ENCODE measurements at places on chromosomes 5 and 9. TPM values are rescaled to one million over a fixed set of nuclear protein-coding genes. Genes with fewer than 3 reads are reported as not detected.

Gene DIAPH1
- polyA plus RNA-seq: 97.3 TPM

Gene NUTM2G
- polyA plus RNA-seq: not detected

Gene PCDHB3
- not detected for polyA plus RNA-seq

- peak; percentile 41 for DNase-seq
- H3K27ac ChIP-seq: peak overlapping the region; percentile 76
- H3K4me3 ChIP-seq: no peak overlapping the region
- no peaks in the 10 kb centered on the region for H3K4me1 ChIP-seq
- H3K36me3 ChIP-seq: no peaks in the 10 kb centered on the region
Observed at GRCh38 chr5:177494346-177495195, 2.8 kb downstream of the PDLIM7 start.

Gene ADAMTS2
- 6.3 TPM for polyA plus RNA-seq

DNA sequence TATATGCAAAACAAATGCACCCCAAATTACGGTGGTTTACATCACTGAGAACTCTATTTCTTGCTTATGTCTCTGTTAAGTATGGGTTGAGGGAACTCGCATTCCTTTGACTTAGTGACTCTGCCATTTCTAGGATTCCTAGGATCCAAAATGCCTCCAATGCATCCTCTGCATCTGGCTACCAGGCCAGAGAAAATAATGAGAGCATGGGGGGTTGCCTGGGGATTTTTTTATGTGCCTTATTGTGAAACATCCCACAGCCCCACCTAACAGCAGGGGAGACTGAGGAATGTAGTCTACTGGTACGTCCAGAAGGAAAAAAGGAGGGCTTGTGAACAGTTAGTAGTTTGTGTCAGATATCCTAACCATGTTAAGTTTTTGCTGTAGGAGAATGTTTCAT lies 466.0 kb upstream of the ARRDC3 start:
- no peak for DNase-seq
- H3K4me3 ChIP-seq: no peak overlapping the region
- H3K27me3 ChIP-seq: no peaks in the 10 kb centered on the region
- H3K4me1 ChIP-seq: no peaks in the 10 kb centered on the region
- H3K27ac ChIP-seq: no peak overlapping the region

DNA sequence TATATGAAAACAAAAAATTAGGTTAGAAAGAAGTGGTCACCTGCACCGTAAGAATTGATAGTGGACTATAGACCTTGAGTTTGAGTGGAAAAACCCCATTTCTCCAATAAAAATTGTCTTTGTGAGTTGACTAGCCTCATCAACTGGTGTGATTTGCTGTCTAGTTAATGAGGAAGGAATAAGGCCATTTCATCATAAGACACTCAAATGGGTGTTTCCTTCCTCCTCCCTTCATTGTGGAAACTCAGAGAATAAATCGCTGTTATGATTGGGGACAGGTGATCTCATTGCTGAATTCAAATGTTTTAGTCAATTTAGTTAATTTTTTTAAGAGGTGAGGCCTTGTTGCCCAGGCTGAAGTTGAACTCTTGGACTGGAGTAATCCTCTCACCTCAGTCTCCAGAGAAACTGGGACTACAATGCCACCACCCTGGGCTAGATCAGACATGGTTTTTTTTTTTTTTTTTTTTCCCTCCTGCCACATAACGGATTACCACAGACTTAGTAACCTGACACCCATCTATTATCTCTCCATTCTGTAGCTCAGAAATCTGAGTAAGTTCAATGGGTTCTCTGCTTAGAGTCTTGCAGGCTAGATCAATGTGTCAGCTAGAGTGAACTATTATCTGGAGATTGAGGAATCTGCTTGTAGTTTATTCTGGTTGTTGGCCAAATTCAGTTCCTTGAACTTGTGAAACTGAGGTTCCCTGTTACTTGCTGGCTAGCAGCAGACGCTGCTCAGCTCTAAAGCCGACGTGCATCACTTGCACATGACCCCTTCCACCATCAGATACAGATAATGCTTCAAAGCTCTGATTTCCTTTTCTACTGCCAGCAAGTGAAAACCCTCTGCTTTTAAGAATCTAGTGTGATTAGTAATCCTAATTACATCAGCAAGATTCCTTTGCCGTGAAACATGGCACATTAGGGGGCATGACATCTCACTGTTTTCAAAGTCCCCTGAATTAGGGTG lies 663.8 kb upstream of the CDH9 start:
- DNase-seq: no peak
- no peaks in the 10 kb centered on the region for H3K4me1 ChIP-seq
- no peaks in the 10 kb centered on the region for H3K36me3 ChIP-seq
- H3K4me3 ChIP-seq: no peak overlapping the region
- H3K27me3 ChIP-seq: no peaks in the 10 kb centered on the region

Gene SLC6A7
- polyA plus RNA-seq: 7.1 TPM

Gene PRSS3
- polyA plus RNA-seq: 505 TPM

- H3K36me3 ChIP-seq: no peaks in the 10 kb centered on the region
- H3K4me3 ChIP-seq: no peak overlapping the region
- H3K27ac ChIP-seq: no peak overlapping the region
- DNase-seq: no peak
- H3K27me3 ChIP-seq: no peaks in the 10 kb centered on the region
Observed at GRCh38 chr9:80615964-80616363, 1044.2 kb downstream of the TLE4 start.

- no peak overlapping the region for H3K27ac ChIP-seq
- H3K27me3 ChIP-seq: no peaks in the 10 kb centered on the region
- DNase-seq: no peak
- no peaks in the 10 kb centered on the region for H3K4me1 ChIP-seq
- H3K4me3 ChIP-seq: no peak overlapping the region
- H3K36me3 ChIP-seq: no peaks in the 10 kb centered on the region
Observed at GRCh38 chr5:131377785-131378325, 114.0 kb downstream of the CDC42SE2 start.

Gene NUTM2F
- not detected for polyA plus RNA-seq

DNA sequence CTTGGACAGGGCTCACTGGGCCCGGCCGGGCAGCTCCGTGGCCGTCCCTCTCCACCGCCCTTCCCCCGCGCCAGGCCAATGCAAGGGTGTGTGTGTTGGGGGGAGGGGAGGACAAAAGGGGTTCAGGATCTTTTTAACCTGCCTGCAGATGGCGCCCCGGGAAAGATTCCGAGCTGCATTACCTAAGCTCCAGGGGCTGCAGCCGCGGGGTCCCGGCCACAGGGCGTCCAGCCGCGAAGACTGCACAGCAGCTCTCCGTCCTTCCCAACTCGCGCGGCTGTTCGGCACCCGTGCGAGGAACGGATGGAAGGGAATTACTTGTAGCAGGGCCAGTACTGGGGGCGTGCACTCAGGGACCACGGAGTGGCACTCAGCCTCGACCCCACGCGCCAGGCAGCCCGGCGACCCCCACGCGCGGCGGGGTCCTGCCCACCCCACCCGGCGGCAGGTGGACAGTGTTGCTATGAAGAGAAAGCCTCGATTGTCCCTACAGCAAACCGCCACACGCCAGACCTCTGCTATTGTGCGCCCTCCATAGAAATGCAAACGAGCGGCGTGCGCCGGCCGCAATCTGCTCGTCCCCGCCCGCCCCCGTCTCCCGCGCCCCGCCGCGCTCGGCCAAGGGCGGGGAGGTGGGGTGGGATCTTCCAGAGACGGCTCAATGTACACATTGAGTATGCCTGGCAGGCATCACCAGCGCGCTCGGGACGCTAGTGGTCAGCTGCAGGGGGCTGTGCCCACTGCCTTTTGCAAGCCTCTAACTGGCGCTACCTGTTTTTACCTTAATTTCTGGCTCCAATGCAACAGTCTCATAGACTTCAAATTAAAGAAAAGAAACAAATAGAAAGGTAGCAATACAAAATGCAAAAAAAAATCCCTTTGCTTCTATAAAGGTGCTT lies 796 bp upstream of the GADD45G start:
- H3K27ac ChIP-seq: peak overlapping the region; percentile 38
- H3K4me3 ChIP-seq: peak overlapping the region; percentile 36
- peaks cover 8% of the 10 kb centered on the region for H3K36me3 ChIP-seq
- no peaks in the 10 kb centered on the region for H3K27me3 ChIP-seq
- H3K4me1 ChIP-seq: peaks cover 2% of the 10 kb centered on the region

DNA sequence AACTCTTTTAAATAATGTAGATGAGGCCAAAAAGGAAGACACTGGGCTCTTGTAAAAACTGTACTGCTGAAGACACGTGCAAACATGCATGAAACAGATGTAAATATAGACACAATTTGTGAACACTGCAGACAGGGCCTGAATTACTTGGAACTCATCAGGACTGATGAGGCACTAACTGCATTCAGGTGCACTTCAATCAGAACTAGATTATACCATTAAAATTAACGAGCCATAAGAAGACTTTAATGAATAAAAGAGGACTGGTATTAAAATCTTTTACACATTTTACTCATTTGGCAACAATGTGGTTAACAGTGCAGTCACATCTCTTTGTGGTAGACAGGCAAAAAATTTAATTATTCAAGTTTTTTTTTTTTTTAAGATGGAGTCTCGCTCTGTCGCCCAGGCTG lies 13.4 kb upstream of the ZCCHC9 start:
- H3K27me3 ChIP-seq: no peaks in the 10 kb centered on the region
- H3K4me1 ChIP-seq: no peaks in the 10 kb centered on the region
- no peak for DNase-seq
- H3K4me3 ChIP-seq: no peak overlapping the region

- no peaks in the 10 kb centered on the region for H3K4me1 ChIP-seq
- no peak for DNase-seq
- no peaks in the 10 kb centered on the region for H3K27me3 ChIP-seq
- no peak overlapping the region for H3K4me3 ChIP-seq
Observed at GRCh38 chr9:70983723-70984295, 137.6 kb downstream of the TRPM3 start.

Gene SLCO6A1
- not detected for polyA plus RNA-seq

DNA sequence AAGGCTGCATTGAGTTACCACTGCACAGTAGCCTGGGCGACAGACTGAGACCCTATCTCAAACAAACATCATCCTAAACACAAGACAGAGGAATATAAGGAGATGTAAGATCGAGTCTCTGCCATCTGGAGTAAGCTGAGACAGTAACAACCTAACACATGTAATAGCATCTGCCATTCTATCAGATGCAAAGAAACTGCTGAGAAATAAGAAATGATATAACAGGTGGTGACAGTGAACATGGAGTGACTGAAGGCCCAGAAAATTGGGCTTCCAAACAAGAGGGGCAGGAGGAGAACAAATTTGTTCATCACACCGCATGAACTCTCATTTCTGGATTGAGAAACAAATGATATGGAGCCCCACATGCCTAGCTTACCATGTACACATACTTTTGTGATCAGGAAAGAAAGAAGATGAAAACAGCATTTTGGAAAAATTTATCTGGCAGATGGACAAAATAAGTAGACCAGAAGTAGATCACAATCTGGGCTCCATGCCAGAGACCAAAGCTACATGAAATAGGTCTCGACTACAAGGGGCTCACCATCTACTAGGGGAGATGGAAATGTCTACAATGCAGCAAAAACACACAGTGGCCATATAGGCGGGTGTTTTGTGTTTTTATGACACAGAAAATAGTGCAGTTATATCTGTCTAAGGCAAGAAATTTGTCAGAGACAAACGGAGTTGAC lies 45.5 kb downstream of the ECPAS start:
- peaks cover 24% of the 10 kb centered on the region for H3K36me3 ChIP-seq
- no peak for DNase-seq
- H3K4me1 ChIP-seq: no peaks in the 10 kb centered on the region

DNA sequence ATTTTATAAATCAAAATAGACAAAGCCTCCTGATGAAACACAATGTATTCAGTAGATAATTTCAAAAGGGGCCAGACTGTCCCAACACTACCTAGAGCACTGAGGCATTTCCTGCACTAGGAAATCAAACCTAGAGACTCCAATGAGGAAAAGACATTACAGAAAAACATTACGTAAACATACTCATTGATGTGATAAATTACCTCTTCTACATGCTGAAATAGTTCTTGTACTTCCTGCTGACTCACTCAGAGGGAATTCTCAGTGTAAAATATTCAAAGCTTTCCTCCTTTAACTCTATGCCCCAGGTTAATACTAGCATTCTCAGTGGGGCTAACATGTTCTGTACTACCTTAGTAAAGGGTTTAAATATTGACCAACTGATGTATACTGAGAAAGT lies 178.0 kb downstream of the ESM1 start:
- DNase-seq: peak; percentile 15
- no peak overlapping the region for H3K4me3 ChIP-seq

Gene DCTN3
- 90.1 TPM for polyA plus RNA-seq

GRCh38 chr5:147963948-147964693 lies 57.8 kb upstream of the C5orf46 start:
- no peaks in the 10 kb centered on the region for H3K36me3 ChIP-seq
- DNase-seq: peak; percentile 41
- H3K4me1 ChIP-seq: no peaks in the 10 kb centered on the region
- H3K4me3 ChIP-seq: no peak overlapping the region

DNA sequence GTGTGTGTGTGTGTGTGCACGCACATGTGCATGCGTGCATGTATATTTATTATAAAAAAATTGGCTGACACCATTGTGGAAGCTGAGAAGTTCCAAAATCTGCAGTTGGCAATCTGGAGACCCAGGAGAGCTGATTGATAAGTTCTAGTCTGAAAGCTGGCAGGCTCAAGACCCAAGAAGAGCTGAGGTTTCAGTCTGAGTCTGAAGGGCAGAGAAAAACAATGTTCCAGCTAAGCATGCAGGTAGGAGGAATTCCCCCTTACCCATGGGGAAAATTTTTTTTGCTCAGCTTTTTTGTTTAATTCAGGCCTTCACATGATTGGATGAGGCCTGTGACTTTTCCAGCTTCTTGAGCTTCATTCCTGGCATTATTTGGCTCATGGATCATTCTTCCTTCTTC lies 31.2 kb upstream of the ACTBL2 start:
- no peak overlapping the region for H3K4me3 ChIP-seq
- no peaks in the 10 kb centered on the region for H3K4me1 ChIP-seq
- no peak for DNase-seq
- H3K27me3 ChIP-seq: peaks cover 7% of the 10 kb centered on the region
- H3K27ac ChIP-seq: no peak overlapping the region

Gene RAB14
- polyA plus RNA-seq: 67.8 TPM

GRCh38 chr9:100126423-100126822 lies 27.4 kb downstream of the INVS start:
- no peaks in the 10 kb centered on the region for H3K27me3 ChIP-seq
- DNase-seq: no peak
- H3K4me3 ChIP-seq: no peak overlapping the region
- H3K4me1 ChIP-seq: no peaks in the 10 kb centered on the region
- peaks cover 1% of the 10 kb centered on the region for H3K36me3 ChIP-seq
- no peak overlapping the region for H3K27ac ChIP-seq

GRCh38 chr9:3863686-3864085 lies 337.9 kb upstream of the RFX3 start:
- no peak for DNase-seq
- H3K27me3 ChIP-seq: no peaks in the 10 kb centered on the region
- no peak overlapping the region for H3K27ac ChIP-seq
- H3K4me1 ChIP-seq: no peaks in the 10 kb centered on the region

GRCh38 chr9:95429096-95429495 lies 87.7 kb downstream of the PTCH1 start:
- no peak overlapping the region for H3K4me3 ChIP-seq
- H3K36me3 ChIP-seq: no peaks in the 10 kb centered on the region
- no peaks in the 10 kb centered on the region for H3K27me3 ChIP-seq
- H3K27ac ChIP-seq: no peak overlapping the region
- H3K4me1 ChIP-seq: no peaks in the 10 kb centered on the region
- no peak for DNase-seq

- H3K4me1 ChIP-seq: peaks cover 6% of the 10 kb centered on the region
- no peaks in the 10 kb centered on the region for H3K27me3 ChIP-seq
- H3K4me3 ChIP-seq: no peak overlapping the region
- H3K27ac ChIP-seq: no peak overlapping the region
- DNase-seq: no peak
Observed at GRCh38 chr5:127012916-127013315, 17.4 kb downstream of the MARCHF3 start.

Gene GRXCR2
- not detected for polyA plus RNA-seq

Gene C9orf50
- not detected for polyA plus RNA-seq

Gene PCDHGB1
- polyA plus RNA-seq: not detected

All from small intestine (tissue), 16 donors.